Suppressor macrophage treated with lipopolysaccharide for 1 hour (primary cell): ENCODE measurements at places on chromosomes 12 and 14.

GRCh38 chr14:101845896-101846295 lies 84.4 kb downstream of the PPP2R5C start:
- no peak for DNase-seq

GRCh38 chr12:13390381-13390861 lies 193.9 kb downstream of the EMP1 start:
- no peak for DNase-seq

GRCh38 chr12:132411457-132411856 lies 78.5 kb upstream of the FBRSL1 start:
- no peak for DNase-seq

DNA sequence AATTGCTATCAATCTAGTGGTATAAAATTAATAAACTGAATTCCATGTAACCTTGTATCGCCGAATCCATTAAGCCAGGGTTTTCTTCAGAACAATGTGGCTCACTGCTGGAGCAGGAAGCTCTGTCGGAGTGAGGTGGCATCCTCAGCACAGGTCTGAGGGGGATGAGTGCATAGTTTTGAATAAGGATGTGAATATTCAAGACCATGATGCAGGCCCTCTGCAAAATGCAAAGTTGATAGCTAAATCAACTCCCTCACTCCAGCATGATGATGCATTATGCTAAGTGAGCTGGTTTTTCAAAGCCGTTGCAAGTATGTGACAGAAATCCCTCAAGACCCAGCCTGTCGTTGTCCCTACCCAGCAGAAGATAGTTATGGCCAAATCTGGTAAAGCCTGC lies 53.0 kb downstream of the TRIM9 start:
- DNase-seq = no peak

DNA sequence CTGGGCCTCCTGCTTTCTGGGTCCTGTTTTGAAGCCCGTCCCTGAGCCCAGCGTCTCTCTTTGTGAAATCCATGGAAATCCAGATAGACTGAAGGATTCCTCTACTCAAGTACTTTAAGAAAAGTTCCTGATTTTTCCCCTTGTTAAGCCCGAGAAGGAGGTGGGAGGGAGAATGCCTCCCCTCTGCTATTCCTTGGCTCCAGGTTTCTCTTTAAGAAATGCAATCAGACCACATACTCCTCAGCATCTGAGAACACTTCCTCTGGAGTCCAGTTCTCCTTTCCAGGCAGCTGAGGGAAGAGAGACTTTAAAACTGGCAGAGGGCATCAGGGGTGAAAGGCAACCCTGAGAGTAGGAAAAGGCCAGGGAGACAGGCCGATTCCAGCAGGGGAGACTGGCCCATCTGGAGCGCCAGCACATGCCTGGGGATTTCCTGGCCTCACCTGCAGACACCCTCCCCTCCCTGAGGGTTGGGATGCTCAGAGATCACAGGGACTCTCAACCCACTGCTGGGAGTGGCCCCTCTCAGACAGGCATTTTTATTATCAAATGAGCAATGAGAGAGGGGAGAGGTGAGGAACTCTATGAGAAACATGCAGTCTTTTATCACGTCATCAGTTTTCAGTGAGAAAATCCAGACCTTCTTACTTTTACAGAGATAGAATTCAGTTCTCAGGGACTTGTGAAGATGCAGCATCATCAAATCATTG lies 2.0 kb upstream of the EMP1 start:
- no peak for DNase-seq

- DNase-seq = peak; percentile 59
Observed at GRCh38 chr14:50677527-50678063, 9.5 kb upstream of the SAV1 start.

DNA sequence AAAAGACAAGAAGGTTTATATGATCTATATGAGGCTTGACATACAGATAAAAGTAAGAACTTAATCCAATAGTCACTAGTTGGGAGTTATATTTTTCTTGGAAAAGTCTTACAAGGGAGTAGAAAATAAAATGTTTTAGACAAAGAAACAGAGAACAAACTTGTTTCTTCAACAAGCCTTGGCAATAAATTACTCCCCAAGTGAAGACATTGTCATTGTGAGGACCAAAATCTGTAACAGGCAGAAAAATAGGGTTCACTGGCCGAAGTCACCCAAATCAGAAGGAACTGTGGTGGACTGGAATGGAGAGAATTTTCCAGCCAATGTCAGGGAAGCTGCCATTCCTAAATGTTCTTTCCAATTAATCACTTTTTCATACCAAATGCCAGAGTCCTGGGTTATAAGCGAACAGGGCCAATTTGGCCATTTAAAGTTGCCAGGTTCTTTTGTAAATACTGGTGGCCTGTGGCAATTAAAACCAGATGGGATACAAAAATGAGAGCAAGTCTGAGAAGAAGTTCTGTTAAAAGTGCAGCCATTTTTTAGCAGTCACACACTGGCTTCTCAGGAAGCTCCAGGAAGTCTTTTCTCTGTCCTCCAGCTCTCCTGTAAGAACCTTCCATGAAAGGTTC lies 117.3 kb upstream of the OVCH1 start:
- DNase-seq = no peak

GRCh38 chr12:31369712-31370521 lies 44.0 kb upstream of the SINHCAF start:
- DNase-seq = no peak

DNA sequence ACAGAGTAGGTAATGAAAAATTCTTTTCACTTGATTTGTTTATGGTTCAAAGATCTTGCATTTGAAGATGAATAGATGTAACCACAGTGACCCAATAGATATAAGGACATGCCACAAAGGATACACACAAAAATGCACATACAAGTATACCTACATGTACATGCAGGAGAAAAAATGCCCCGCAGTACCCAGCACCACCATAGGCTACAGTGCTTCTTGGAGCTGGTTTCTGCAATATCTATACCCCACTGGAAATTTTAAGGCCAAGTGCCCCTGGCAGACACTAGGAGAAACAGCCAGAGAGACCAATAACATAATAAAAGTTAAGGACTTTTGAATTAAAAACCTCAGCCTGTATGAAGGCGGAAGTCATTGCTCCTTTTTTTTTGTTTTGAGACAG lies 12.1 kb upstream of the STAC3 start:
- DNase-seq = no peak

DNA sequence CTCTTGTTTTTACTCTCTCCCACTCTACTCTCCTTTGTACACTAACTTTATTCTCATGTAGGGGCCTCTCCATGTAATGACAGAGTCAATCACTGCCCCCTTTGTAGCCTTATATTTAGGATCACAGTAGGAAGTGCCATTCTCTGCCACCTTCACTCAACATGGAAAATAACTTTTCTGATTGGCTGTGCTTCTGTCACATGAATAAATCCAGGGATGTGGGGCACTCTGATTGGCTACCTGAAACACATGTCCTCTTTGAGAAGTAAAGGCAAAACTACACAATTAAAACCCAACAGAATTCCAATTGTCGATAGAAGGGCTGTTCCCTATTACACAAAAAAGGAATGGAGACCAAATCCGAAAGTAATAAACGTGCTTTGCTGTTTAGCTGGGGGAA lies at the start of gene RNASE9:
TSS of gene RNASE9 (minus strand) at position 87 of the 400 bp plus-strand sequence.
- DNase-seq = no peak

DNA sequence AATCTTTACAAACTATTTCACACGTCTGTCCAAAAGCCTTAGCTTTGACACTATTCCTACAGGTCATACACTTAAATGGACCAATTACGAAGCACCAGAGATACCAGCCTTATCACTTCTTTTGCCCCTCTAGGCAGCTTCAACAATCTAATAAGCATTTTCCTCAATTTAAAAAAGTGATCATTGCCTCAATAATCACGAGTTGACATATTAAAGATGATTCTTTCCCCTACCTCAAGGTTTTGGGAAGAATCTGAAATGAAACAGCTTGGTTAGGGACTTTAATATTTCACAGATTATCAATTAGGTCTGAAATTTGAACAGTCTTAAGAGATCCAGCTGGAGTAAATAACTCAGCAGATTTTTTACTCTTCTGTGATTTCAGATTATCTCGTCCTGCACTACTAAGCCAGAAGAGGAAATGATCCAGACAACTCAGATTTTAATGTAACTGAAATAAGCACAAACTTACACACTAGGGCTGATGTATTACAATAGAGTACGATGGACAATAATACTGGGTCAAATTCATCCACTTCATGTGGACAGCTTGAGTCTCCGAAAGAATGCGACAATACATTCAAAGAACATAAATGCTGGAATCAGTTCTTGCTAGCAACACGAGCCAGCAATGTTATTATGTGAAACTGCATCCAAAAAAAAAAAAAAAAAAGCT lies 15.9 kb downstream of the UBE2N start:
- no peak for DNase-seq

DNA sequence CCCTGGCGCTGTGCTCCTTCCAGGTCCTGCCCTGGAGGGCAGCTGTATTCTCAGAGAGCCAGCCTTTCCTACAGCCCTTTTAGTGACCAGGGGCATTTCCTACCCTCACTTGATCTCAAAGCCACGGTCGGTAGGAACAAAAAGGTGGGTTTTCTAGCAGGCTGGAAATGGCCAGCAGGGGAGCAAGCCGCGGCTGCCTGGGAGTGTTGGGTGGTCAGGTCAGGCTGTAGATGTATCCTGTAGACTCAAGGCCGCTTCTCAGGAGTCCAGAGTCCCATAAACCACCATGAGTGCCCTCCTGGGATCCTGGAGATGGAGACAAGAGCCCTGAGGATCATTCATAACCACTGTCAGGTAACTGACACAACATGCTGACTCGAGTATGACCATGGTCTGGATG lies 18.6 kb downstream of the CINP start:
- no peak for DNase-seq

GRCh38 chr12:80936353-80936641 lies 1.4 kb downstream of the LIN7A start:
- peak; percentile 11 for DNase-seq

GRCh38 chr14:91368776-91369416 lies 48.7 kb downstream of the CCDC88C start:
- DNase-seq = no peak

GRCh38 chr14:50859296-50859624 lies 12.6 kb upstream of the ABHD12B start:
- no peak for DNase-seq

DNA sequence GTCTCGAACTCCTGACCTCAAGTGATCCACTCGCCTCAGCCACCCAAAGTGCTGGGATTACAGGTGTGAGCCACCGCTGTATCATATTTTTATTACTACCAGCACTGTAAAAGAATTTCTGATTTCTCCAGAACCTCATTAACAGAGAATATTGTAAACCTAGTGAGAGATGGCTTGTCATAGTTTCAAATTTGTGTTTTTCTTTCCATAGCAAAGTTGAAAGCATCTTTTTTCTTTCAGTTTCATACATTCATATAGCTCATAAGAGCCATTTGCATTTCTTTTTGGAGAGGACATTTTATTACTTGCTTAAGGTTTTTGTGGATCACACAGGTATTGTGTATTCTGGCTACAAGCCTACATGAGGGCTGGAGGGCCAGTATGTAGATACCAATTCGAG lies 58.0 kb downstream of the MIS18BP1 start:
- DNase-seq = no peak

DNA sequence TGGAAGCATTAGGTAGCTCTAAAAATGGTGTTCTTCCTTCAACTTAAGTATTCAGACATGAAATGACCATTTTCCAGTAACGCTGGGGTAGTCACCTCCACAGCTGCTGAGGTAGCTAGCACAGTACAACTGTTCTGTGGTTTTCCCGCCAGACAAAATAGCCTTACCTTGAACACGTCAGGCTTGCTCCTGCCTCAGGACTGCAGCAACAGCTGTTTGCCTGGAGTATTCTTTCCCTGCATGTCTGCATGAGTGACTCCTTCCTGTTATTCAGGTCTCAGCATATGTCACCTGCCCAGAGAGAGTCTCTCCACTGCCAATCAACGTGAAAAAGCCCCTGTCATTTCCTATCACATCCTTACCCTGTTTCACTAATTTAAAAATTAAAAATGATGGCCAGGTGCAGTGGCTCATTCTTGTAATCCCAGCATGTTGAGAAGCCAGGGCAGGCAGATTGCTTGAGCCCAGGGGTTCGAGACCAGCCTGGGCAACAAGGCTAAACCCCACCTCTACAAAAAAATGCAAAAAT lies 37.9 kb downstream of the WDR89 start:
- DNase-seq = no peak

DNA sequence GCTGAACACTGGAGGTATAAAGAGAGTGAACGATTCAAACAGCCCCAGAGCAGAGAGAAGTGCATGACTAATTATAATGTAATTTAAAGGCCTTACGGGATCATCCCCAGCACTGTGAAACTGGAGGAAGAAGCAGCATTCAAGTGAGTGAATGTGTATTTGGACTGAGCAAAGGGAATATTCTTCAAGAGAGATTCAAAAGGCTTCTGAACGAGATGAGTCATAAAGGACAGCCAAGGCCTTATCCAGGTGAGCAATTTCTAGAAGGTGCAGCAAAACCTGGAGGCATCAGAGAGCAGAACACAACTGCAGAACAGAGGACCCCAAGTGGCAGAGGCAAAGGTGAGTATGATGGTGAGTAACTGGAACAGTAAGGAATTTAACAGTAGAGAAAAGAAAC lies 127.2 kb downstream of the BCAT1 start:
- DNase-seq = no peak

GRCh38 chr14:81871706-81872105 lies 338.1 kb upstream of the SEL1L start:
- no peak for DNase-seq

DNA sequence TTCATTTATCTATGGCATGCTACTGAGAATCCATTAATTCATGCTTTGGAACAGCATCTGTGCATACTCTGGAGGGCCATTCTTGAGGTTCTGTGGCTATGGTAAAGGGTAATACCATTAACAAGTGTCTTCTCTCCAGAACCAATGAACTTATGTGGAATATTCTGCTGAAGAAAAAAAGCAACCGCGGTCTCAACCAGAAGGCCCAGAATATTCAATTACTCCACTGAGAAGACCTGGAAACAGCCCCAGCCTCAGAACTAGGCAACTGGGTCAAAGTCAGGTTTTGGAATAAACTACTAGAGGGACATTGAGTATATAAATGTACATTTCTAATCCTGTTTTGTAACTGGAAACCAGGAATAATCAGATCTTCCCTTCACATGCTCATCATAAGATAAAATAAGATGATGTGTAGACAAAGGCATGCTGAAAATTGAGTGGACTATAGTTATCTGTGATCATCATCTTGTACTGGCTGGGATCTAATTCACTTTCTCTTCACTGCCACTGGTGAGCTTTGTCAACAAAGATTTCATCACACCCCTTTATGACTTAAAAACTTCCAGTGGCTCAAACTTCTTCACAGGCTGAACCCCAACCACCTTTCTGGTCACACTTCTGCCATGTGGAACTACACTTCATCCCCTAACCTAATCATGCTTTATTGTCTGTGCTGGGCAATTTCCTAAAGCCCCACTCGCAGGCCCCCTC lies 6.0 kb downstream of the SPTB start:
- no peak for DNase-seq

DNA sequence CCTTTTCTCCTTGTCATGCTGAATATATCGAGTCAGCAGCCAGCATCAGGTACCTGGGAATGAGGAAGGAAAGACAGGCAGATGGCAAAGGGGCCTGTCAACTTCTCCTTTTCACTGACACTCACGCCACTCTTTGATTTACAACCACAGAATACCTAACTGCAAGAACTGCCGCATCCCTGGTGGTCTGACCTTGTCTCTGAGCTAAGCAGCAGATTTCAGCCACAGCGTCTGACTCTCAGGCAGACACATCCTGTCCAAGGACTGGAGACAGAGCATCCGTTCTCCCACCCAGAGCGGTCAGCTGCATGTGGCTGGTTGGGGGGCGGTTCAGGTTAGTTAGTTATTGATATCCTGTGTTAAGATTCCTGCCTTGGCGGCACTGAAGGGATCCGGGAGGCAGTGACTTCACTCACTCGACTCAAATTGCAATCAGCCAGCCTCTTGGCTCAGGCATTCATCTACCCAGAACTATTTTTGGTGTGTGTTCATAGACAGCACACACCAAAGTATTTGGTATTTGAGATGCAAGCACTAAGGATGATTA lies 11.2 kb upstream of the MAP1LC3B2 start:
- peak; percentile 34 for DNase-seq
